ENCODE measurements at places on chromosomes 16 and 17.

DNA sequence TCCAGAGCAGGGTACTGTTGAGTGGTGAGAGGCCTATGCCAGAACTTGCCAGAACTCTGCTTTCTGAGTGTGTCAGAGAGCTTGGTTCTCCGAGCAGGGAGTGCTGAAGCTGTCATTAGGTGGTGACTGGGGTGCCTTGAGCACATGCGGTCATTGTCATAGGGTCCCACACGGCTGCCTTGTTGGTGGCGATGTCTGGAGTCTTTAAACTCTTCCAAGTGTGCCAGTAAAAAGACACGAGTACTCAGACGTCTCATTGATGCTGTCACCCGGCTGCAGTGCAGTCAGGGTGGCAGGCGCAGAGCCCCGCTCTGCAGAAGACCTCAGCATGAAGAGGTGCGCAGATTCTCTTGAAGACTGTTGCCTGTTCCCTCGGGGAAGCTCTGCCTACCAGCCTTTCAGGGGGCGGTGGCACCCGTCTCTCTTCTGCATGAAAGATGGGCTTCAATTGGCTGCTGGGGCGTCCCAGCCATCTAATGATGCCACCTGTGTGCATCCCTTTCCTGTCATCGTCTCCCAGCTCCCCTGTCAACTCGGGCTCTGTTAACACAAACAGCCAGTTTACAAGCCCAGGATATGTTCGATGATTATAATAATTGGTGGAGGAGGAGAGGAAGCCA lies 58.3 kb downstream of the NKD1 start:
- no peak for DNase-seq

DNA sequence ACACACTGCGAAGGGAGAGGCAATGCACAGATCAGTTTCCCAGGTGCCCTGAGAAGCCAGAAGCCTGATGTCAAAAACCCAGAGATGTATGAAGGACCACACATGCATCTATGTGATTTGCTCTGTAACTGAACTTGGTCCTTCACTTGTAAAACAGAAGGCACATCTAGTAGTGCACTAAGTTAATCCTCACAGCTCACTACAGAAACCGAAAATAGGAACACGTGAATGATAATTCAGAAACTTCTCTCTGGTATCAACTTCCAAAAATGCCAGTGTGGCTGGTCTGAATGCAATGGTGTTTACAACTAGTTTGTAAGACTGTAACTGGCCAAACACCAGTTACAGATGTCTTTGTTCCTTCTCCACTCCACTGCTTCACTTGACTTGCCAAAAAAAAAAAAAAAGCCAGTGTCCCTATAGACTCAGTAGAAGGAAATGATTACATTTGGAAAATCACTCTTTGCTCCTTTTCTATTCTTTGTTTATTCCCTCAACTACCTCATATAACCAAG lies 11.3 kb downstream of the ANKRD40 start:
- DNase-seq, result no peak

DNA sequence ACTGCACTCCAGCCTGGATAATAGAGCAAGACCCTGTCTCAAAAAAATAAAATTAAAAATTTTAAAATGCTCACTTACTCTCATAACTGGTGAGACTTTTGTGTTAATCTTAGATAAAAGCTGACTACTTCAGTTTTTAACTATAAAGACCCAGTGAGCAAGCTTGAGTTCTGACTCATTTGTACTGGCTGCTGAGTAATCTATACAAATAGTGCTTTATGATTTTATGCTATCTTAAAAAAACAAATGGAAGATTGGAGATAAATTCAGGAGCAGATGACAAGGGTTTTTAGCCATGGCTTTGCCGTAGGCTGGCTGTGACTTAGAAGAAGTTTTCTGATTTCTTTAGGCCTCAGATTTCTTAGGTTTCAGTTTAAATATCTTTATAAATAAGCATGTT lies 30.5 kb downstream of the SNTB2 start:
- DNase-seq, result no peak

GRCh38 chr16:57476546-57477410 lies 9.5 kb downstream of the DOK4 start:
- DNase-seq, result no peak

DNA sequence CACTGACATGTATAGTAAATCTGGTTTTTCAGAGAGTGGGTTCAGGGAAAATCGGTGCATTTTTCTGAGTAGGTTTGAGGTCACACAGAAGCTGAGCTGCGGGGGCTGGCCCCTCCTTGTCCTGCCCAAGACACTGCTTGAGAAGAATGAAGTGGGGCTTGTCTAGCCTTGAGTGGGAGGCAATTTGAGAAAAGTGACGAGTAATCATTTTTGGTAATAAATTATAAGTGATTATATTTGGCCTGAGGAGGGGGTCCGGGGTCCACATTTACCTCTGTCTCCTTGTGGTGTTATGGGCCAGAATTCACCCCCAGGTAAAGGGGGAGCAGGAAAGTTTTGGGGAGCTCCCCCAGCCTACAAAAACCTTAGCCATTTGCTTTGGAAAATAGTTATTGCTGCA lies 28.1 kb downstream of the WFDC1 start:
- no peak for DNase-seq

DNA sequence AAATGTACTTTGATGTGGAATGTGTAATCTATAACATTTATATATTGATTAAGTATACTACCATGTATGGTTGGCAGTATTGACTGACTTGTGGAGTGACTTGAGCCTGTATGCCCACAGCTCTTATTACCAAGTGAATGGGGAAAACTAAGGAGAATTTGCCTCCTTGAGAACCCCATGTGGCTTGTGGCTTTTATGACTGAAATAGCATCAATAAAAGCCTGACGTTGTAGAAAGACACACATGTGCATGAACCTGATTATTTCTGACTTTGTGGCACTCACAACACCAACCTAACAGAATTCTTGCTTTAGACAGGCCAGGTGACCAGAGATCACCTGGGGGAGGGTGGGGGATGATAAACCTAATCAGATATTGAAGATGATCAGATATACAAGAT lies 2.1 kb upstream of the LRRC75A start:
- no peak for DNase-seq

DNA sequence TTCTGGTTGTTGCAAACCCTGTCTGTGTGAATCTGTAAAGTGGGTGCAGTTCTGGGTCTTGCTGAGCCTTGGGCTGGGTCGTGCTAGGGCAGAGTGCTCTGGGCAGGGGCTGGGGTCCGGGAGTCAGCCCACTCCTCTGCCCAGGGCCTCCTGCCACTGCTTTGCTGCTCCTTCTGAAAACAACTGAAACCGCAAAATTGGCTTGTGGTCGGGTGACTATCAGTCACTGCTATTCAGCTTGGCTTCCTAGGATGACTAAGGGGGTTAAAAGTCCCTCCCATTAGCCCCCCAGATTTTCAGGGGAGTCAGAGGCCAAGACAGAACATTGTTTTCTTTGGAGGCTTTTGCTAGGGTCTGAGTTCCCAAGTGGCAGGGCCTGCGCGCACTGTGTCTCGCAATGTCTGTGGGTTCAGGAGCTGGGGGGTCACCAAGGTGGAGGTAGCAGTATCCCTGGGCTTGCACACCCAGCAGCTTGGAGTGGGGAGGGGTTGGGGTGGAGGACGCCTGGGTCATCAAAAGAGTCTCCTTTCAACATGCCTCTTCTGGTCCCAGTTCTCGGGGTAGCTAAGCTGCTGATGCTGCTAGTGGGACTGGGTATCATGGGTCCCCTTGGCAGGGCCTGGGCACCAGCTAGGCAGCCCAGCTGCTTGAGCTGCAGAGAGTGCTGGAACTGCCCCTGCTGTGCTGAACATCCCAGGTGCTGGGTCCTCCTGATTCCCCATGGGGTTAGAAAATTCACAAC lies 13.5 kb upstream of the TBX21 start:
- no peak for DNase-seq

- DNase-seq, result no peak
Measured at GRCh38 chr17:40101367-40102210, 1.2 kb upstream of the NR1D1 start.

DNA sequence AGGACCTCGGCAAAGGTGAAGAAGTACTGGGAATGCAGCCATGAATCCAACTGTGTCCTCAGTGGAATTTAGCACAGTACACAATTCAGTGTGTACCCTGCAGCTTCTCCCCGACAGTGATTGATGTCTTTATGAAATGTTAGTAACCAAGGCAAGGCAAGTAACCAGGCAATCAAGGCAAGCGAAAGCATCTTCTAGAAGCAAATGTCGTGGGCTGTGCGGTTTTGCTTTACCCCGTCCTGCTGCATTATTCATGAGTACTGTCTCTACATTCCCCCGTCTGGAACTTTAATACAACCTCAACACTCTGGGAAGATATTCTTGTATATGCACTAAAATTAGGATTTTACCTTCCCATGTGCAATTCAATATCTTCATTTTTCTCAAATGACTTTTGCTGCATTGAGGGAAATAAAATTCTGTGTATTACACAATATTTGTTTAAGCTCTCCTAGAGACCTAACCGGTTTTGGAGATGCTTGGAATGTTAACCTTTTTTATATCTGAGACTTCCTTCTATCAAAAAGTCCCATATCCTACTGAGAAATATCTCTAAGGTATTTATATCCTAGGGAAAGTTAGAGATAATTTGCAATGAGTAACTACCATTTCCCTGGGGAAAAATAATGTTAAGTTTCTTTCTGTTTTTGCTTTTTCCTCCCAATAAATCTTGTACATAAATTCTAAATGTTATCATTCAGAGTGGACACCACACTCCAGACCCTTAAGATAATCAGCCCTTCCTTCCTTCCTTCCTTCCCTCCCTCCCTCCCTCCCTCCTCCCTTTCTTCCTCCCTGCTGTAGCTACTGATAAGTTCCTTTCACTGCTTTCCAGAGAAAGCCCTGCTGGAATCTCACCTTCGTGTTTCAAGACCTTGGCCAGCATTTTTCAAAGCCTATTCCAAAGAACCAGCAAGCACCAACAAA lies 51.9 kb upstream of the ADORA2B start:
- DNase-seq, result no peak

DNA sequence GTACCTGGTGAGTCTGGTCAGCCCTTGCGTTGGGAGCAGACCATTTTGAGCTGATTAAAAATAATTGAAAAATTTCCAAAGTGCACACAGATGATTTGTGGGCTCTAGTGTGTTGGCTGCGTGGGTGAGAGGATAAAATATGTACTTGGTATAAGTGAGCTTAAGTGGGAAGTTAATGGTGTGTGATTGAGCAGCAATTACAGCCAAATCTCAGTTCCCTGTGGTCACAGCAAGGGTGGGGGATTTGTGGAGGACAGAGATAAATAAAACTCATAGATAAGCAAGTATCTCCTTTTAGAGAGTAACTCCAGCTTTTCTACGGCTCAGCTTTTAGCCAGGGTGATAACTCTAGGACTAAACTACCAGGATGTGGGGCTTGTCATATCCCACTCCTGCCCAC lies 390.4 kb downstream of the UTP18 start:
- no peak for DNase-seq

GRCh38 chr16:49727611-49728010 lies 128.3 kb downstream of the ZNF423 start:
- no peak for DNase-seq

- peak; percentile 26 for DNase-seq
Measured at GRCh38 chr16:89093602-89094251, at the start of gene ACSF3. Gene ACSF3 (plus strand): TSS chr16:89093852. CDS start chr16:89100682, 6,830 bp downstream.

- no peak for DNase-seq
Measured at GRCh38 chr17:11840831-11841230, 156.4 kb downstream of the ZNF18 start.

DNA sequence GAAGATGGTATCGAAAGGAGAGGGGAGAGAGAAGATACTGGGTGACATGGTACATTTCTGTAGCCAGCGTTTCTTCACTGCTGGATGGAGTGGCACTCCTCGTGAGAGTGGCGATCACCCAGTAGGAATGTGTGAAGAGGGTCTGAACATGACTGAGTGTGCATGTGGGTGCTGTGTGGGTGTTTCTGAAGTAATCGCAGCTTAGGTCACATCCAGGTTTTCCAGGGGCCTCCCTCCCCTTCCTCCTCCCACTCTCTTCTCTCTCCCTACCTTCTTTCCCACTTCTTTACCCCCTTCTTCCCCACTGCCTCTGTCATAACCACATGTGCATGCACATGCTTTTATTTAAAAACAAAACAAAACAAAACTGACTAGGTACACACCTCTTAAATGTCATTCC lies 1.8 kb downstream of the CLEC3A start:
- no peak for DNase-seq

DNA sequence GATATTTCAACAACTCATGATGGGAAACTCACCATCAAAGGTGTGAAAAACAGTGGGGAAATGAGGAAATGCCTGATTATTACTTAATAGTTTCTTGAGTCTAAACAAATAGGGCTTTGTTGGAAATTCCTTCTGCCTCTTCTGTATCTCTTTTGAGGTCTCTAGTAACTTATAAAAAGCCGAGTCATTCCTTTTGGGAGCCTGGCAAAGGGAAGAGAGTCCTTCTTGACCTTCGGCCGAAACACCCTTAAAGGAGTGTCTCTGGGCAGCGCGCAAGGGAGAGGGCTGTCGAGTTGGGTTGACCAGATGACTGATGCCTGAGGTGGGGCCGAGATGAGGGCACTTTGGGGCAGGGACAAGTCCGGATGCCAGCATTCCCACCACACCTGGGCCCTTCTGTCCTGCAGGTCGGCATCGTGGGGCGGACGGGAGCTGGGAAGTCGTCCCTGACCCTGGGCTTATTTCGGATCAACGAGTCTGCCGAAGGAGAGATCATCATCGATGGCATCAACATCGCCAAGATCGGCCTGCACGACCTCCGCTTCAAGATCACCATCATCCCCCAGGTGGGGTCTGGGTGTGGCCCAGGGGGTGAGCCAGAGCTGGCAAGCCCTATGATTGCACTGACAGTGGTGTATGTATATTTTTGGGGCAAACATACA lies 89.2 kb downstream of the ABCC6 start:
- no peak for DNase-seq

- DNase-seq, result no peak
Measured at GRCh38 chr17:27690882-27691281, 59.9 kb downstream of the LGALS9 start.

DNA sequence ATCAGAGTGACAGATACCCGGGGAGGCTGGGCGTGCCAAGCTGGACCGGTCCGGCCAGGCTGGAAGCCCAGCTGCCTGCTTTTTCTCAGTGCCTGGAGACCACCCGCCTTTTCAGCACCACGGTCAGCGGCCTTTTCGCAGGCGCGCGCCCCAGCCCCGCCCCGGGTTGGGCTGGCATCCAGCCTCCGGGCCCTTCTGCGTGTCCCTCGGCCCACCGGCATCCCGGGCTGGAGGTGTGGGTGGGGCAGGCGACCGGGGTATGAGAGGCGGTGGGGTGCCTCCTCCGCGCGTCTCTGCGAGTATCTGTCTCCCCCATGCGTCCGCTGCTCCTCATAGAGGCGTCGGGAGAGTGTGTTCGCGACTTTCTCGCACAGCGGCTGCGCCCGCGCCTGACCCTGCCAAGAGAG lies 102.5 kb downstream of the MRM1 start:
- peak; percentile 34 for DNase-seq

DNA sequence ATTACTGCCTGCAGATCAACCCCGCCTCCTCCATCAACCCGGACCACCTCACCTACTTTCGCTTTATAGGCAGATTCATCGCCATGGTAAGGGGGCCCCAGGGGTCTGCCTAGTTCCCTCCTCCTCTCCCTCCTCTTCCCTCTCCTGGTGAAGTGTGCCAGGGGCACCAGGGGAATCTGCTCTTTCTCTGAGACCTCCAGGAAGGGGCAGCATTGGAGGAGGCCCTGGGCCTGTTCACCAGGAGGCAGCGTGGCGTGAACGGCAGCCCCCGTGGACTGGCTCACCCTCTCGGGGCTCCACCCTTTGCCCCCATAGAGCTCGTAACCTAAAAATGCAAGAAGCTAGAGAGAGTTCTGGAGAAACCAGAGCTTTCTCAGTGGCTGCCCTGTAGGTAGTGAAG lies 17.1 kb upstream of the CLEC18A start:
- no peak for DNase-seq

GRCh38 chr17:29533976-29534375 lies 32.9 kb downstream of the ABHD15 start:
- DNase-seq, result no peak

Measured in CD4-positive, alpha-beta T cell (primary cell).